ENCODE measurements at places on chromosomes 16 and 17.

DNA sequence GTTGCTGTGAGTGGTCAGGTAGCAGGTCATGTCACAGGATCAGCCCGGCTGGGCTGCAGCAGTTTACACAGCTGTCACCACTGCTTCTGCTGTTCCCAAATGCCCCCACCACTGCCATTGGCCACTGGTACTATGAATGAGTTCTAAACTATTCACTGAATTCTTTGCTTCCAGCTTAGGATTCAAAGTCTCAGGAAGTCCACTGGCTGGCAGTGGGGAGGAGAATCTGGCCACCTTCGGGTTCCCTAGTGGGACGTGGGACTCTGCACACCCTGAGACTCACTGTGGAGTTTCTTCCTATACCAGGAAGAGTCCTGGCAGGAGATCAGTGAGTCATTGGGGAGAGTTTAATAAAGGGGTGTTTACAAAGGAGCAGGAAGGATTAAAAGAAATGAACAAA is 6.9 kb downstream of the MT1X start:
- DNase-seq = no peak

- DNase-seq = no peak
Measured at GRCh38 chr16:12802661-12803060, 1.0 kb downstream of the CPPED1 start.

DNA sequence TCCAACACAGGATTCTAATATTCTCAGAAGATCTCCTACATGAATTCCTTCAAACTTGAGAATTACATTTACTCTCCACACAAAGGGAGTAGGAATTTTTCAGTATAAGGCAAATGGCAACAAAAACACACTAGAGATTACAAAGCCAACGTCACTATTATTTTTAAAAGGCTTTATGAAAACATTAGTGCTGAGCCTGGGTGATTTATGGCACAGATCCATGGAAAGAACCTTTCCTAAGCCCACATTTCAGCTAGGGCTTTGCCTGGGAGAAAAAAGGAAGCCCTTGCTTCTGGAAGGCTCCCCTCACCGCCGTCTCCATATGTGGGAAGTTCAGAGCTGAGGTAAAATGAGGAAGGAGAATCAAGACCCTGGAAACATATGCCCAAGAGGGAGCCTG is 499.4 kb upstream of the HSBP1 start:
- DNase-seq = no peak

DNA sequence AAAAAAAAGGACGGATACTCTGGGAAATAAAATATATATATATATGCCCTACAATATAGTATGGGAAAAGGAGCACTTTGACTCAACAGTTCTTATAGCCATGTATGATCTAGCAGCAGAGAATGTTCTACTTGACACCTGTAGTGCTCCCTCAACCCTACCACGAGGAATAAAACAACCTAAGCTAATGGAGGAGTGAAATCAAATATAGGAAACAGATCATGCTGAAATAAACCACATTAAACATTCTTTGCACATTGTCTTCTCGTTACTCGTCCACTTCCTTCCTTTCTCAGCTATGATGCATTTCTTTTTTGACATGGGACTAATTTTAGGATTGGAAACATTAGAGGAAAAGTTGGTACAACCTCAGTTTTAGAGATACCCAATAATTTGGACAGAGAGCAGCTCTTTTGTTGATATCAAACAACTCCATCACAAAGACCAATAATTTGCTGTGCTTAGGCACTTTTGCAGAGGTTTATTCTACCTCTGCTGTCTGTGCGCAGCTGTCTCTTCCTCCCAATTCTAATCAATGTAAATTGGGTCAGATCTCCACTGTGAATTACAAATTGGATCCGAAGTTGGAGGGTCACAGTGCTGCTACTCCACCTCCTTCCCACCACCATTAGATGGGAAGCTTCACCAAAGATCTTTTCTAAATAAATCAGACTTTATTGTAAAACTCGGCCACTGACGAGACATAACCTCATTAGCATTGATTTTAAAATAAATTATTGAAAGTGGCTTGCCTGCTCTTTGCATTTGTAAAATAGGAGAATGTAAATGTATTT is 65.8 kb downstream of the SNX11 start:
- DNase-seq = no peak

DNA sequence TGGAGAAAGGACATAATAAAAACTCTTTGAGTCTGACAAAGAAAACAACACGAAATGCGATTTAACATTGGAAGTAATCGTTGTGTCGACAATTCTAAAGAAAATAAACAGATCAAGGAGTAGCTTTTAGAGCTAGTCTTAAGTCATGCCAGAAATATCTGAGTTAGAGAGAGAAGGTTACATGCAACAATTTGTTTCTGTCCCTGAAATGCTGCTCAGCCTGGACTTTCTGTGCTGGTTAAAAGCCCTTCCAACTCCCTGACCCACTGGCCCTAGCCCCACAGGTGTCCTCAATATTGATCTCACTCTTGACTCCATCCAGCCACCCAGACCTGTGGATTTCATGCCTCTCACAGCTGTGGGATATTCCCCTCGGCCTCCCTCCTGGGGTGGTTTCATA is 33.2 kb upstream of the TEX2 start:
- DNase-seq = no peak

DNA sequence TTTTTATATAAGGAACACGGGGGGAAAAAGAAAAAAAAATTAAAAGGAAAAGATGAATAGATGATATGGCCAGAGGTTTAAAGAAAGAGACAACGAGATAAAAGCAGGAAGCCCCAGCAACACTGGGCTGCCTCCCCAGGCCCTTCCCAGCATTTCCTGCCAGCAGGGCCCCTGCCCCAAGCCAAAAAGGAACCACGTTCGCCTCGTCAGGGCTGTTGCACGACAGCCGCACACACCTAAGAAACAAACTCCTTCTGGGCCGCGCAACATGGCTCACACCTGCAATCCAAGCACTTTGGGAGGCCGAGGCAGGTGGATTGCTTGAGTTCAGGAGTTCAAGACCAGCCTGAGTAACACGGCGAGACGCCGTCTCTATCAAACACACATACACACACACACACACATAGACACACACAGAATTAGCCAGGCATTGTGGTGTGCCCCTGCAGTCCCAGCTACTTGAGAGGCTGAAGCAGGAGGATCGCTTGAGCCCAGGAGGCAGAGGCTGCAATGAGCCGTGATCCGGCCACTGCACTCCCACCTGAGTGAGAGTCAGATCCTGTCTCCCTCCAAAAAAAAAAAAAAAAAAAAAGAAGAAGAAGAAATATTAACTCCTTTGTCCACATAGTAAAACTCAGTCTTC is 83.0 kb downstream of the ANKRD11 start:
- no peak for DNase-seq

DNA sequence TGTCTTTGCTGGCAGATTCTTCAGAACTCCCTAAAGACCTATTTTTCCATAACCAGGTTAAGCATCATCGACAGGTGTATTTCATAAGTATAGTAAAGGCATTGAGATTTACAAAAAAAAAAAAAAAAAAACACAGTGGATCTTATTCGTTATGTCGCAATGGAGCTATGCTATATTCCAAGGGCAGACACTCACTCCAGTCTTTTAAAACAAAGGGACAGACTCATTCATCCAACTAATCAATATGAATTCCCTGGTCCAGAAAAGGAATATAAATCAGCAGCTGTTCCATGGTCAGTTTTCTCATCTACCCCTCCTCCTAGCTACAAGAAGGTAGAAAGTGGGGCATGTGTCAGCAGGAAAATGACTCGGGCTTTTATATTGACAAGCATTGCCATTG is 97.7 kb upstream of the MON1B start:
- no peak for DNase-seq
